NCI-H1436 (cell line): ENCODE measurements at places on chromosomes 12 and 14.

- no peak for DNase-seq
Observed at GRCh38 chr14:47959740-47960139, 284.3 kb upstream of the MDGA2 start.

DNA sequence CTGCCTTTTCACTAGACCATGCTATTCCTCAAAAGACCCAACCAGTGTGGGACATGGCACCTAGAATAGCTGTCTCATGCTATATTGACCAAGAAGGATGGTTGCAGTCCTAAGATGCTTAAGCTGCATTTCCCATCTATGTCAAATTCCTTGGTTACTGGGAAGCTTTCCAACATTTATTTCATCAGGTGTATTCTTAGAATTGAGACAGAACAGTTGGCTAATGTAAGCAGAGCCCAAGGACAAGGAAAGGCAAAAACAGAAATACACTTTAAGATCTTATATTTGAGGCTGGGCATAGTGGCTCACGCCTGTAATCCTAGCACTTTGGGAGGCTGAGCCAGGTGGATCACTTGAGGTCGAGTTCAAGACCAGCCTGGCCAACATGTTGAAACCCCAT lies 24.7 kb downstream of the ARG2 start:
- DNase-seq, result no peak

GRCh38 chr12:70070494-70071007 lies 172.7 kb upstream of the CNOT2 start:
- no peak for DNase-seq

DNA sequence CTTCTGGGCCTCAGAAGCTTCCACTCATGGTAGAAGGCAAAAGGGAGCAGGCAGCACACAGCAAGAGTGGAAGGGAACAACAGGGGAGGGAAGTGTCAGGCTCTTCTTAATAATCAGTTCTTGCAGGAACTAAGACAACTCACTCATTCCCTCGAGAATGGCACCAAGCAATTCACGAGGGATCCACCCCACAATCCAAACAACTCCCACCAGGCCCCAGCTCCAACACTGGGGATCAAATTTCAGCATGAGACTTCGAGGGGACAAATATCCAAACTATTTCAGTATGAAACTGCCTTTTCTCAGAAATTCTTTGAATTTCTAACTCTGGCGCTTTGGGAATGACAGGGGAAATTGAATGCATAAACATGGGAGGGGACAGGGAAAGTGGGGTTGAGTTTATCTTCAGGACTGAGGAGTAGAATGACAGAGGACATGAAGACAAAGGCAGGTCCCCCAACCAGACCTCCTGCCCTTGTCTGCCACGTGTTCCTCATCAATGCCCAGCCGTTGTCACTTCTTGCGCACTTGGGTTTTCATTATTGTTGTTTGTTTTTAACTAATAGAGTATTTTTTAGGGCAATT lies 24.6 kb upstream of the APOF start:
- DNase-seq, result no peak

GRCh38 chr12:68067762-68068376 lies 78.6 kb downstream of the IFNG-AS1 start:
- no peak for DNase-seq

DNA sequence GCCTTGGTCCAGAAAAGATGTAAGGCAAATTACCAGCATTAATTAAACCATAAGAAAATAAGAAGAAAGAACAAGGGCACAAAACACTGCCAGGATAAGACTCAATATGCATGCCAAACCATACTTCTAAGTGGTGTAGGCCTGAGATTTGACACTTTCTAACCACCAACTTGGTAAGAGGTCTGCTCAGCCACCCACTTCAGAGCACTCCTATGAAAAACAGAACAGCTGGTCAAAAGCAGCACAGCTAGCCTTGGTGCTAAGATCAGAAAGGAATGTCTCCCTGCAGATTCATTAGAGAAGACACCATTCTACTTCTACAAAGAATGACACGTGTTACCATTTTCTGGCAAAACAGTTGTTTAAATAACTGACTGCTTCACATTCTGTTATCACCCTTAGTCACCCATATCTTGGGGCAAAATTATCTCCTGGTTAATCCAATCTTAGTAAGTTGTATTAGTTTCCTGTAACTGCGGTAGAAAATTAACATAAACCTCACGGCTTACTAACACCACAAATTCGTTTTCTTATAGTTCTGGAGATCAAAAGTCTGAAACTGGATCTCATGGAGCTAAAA lies 13.2 kb downstream of the RPS6KA5 start:
- no peak for DNase-seq
